Karpas-422 (cell line): ENCODE measurements at places on chromosomes 2 and 18. TPM values are rescaled to one million over a fixed set of nuclear protein-coding genes. Genes with fewer than 3 reads are reported as not detected.

- peaks cover 22% of the 10 kb centered on the region for H3K4me1 ChIP-seq
- H3K4me3 ChIP-seq = peak overlapping the region; percentile 55; the same call in 1 of the 2 replicates
- DNase-seq = no peak
- H3K36me3 ChIP-seq = no peaks in the 10 kb centered on the region
- no peak overlapping the region for H3K27ac ChIP-seq
Measured at GRCh38 chr2:11133238-11133935, 21.9 kb upstream of the SLC66A3 start.

GRCh38 chr2:237509151-237509550, 22.1 kb downstream of the MLPH start:
- no peak for DNase-seq
- H3K27me3 ChIP-seq = no peaks in the 10 kb centered on the region
- H3K4me3 ChIP-seq = no peak overlapping the region
- H3K4me1 ChIP-seq = no peaks in the 10 kb centered on the region
- H3K27ac ChIP-seq = no peak overlapping the region
- H3K36me3 ChIP-seq = no peaks in the 10 kb centered on the region

- H3K4me3 ChIP-seq = no peak overlapping the region
- H3K27me3 ChIP-seq = no peaks in the 10 kb centered on the region
- no peak for DNase-seq
- no peak overlapping the region for H3K27ac ChIP-seq
Measured at GRCh38 chr2:14418115-14418514, 214.4 kb upstream of the LRATD1 start.

CAPN14 gene
- total RNA-seq = 2.0 and 2.6 TPM in 2 replicates

ERBB4 gene
- not detected in 2 replicates for total RNA-seq

ARHGEF33 gene
- 0.18 TPM in 1 of 2 replicates, not detected in the other for total RNA-seq
